ENCODE measurements at places on chromosomes 3 and 15. TPM values are rescaled to one million over a fixed set of nuclear protein-coding genes. Genes with fewer than 3 reads are reported as not detected.

DNA sequence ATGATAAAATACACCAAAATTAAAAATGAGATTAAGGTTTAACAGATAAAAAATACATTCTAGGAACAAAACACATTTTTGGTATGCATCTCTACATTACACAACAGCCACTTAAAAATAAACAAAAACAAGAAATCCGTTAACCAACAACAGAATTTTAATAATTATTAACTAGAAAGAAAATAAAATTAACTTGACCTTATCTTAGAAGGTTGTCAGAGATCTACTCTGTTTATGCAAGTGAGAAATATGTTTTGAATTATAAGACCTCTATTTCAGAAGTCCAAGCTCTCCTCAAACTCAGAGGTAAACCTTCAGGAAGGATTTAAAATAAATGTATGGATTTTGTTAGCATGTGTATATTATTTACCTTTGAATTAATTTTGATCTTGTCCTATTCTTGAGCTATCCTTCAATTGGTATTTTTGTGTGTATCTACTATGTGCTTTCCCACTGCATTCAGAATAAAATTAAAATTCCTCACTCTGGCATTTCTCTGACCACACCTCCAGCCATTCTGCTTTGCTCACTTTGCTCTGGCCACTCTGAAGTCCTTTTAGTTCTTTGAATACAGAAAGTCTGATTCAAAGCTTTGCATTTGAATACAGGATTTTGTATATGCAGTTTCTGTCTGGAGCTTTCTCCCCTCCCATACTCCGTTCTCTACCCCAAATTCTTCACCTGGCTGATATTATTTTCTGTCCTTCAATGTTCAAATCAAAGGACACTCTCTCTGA, 352.0 kb downstream of the ZBTB20 start:
- no peak for DNase-seq

The PROK2 gene
- 6.0 TPM for total RNA-seq

The SPINK8 gene
- not detected for total RNA-seq

The SERPINI2 gene
- total RNA-seq: 2.7 TPM

DNA sequence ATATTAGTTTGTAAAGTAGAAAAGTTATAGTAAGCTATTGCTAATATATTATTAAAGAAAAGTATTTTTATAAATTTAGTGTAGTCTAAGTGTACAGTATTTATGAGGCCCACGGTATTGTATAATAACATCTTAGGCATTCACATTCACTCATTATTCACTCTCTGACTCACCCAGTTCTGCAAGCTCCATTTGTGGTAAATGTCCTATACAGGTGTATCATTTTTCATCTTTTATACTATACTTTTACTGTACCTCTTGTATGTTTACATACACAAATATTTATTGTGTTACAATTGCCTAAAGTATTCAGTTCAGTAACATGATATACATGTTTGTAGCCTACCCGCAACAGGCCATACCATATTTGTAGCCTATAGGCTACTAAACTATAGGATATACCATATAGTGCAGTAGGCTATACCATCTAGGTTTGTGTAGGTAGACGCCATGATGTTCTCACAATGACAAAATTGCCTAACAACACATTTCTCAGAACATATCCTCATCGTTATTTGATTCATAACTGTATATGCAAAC, 246.8 kb upstream of the ALCAM start:
- no peak for DNase-seq
